ENCODE measurements at places on chromosomes 11 and 22.

DNA sequence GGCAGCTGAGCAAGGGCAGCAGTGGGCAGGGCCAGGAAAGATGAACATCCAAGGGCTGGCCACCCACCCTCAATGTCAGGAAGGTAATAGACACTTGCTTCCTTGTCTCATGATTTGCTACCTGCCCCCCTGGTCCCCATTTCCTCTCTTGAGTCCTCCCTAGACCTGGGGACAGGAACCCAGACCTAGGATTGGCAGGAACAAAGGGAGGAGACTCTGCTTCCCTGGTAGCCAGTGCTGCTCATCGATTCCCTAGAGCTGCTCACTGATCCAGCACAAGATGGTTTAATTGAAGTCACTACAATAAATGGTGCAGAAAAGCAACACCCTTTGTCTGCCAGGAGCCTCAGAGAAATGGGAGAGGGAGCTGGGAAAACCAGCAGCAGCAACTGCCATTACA, 67.8 kb upstream of the CHST1 start:
- DNase-seq: no peak

DNA sequence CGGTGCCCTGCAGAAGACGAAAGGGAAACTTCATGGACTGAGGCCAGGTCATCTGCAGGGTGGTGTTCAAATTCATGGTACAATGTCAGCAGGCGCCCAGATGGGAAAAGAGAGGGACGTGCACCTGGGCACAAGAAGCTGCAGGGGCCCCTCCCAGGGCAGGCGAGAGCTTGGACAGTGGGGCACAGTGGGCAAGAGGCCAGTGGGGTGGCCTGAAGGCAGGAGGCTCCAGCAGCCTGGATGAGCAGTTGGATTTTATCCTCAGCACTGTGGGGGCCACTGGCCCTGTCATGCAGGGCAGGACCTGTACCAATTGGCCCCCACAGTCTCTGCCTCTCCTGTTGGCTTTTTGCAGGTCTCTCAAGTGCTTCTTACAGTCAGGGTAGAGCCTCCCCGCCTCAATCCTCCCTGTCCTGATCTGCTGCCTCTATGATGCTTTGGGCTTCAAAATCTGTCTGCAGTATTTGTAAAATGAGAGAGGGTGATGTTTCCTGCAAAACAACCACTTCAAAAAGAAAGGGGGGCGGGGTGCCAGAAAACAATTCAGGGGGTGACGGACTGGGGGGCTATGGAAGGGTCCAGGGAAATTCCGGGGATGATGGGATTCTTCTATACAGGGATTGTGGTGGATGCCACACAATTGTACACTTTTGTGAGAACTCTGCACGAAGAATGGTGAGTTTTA, 1.7 kb upstream of the BID start:
- DNase-seq: no peak

GRCh38 chr11:93089474-93090102, 108.2 kb downstream of the SLC36A4 start:
- DNase-seq: peak; percentile 44

GRCh38 chr11:78451371-78452150, 33.9 kb upstream of the GAB2 start:
- DNase-seq: no peak

GRCh38 chr11:79042824-79043223, 398.0 kb downstream of the TENM4 start:
- no peak for DNase-seq

DNA sequence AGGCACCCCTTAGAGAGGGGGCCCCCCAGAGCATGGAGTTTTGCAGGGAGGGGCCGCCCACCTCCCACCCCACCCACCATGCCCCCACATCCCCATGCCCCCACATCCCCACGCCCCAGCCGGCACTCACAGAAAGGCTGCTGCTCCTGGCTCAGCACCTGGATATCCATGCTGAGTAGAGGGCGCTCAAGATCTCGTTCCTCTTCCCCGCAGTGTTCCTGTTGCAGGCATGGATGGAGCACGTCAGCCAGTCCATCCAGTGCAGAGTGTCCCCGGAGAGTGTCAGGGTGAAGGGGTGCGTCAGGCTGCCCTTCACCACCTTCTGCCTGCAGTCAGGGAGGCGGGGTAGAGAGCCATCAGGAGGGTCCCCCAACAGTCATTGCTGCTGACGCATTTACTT, 156.2 kb downstream of the CRYBB2 start:
- DNase-seq: no peak

- peak; percentile 68 for DNase-seq
Observed at GRCh38 chr11:135027461-135027860, 615.4 kb upstream of the B3GAT1 start.

DNA sequence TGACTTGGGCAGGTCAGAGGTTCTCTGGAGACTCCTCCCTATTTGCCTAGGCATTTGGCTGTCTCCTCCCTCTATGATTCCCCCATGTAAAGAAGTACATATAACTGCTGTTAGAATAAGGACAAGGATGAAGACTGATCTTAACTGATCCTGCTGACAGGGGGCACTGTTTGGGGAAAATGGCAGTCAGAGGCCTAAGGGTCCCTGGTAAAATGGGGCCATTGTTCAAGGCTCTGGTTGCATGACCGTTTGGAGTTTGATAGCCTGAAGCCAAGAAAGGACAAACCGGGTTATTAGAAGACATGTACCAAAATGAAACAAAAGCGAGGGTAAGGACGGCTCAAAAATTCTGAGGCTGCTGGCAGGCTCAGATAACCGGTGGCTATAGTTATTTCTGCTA, 712.2 kb downstream of the NTM start:
- no peak for DNase-seq

DNA sequence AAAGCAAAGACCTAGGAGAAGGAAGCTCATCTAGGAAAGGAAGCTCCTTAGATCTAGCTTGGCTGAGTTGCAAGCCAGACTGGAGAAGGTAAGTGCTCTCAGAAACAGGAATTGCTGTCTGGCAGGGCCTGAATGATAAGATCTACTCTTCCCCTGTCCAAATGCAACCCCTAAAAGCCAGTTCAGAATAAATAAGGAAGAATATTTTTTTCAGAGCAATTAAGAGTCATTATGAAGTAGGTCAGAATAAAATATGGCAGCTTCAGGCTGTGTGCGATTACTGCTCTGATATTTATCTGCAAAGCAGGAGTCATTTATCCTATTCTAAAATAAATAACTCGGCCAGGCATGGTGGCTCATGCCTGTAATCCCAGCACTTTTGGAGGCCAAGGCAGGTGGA, 82.1 kb downstream of the PIWIL4 start:
- no peak for DNase-seq

DNA sequence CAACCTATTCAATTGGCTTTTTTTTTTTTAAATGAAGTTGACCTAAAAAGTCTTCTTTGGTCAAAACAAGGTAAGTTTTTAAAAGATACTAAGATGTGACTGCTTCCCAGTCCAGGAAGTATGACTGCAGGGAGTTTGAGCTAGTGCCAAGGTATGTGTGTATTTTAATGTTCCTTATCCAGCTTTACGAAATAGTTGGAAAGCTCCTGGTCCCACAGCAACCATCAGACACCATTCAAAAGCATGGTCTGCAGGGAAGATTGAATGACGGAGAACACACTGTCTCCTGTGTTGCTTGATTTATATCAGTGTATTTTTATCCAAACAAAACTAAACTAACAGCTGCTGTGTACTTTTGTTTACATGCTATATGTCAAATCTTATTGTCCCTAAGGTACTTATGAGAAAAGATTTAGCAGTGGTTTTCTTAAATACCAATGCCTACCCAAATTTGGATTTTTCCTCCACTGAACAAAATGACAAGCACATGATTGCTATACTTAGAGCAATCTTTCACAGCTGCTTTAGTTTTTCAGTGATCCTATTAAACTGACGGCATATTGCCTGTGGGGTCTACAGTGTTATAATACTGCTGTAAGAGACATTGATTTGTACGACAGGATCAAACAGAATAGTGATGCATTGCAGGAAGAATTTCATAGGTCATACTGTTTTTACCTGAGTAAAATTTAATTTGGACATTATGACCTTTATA, 122.9 kb downstream of the DCDC1 start:
- peak; percentile 44 for DNase-seq

DNA sequence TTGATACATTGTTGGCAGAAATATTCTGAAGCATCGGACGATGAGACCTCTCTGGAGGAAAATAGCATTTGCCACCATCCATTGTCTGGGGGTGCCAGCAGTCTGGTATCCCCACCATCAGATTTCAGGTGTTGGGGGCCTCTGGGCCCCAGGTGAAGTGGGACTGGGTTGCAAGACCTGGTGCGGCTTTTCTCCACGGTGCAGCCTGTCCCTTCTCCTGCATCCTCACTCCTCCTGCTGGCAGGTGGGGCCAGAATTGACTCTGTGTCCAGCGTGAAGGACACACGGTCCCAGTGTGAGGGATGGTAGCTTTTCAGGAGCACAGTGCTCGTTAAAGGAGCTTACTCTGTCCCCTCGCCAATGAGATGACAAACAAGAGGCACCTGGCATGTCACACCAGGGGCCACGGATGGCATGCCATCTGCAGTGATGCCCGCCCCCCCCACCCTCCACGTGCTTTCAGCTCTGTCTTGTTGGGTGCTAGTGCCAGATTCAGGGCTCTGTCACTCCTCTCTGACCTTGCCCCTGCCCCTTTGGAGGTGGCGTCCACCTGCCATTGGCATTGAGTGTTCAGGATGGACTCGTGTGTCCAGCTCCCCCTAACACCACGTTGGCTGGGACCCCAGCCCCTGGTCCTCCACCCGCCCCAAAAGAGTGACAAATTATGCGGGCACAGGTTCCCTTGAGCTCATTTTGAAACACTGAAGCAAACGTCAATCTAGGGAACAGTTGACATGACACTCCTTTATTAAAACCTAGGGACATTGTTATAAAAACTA, 62.4 kb downstream of the PARVG start:
- no peak for DNase-seq

DNA sequence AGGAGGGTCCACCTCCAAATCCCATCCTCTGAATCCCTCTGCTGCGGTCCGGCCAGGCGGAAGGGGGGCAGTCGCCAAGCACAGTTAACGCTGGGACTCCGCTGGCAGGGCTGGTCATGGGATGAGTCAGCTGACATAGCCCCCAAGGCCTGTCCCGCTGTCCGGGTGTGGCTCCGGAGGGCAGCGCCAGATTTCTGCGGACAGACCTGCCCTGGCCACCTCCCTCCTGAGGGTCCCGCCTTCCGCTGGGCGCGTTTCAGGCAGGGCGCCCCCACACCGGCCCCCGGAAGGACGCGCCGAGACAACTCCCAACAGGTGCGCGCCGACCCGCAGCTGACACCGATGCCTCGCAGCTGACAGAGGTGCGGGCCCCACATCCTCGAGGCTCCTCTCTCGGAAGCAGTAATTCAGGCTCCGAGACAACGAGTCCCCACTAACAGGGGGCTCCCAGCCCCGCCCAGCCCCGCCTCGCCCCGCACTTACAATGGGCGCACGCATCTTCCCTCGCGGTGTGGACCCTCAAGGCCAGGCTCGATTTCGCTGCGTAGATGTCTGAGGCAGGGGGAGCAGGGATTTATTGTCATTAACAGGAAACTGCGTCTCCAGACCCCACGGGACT, 607 bp downstream of the PLAAT3 start:
- peak; percentile 20 for DNase-seq

GRCh38 chr11:61716478-61717285, 35.8 kb upstream of the MYRF start:
- DNase-seq: no peak

- no peak for DNase-seq
Observed at GRCh38 chr11:129248618-129249017, 56.5 kb upstream of the ARHGAP32 start.

DNA sequence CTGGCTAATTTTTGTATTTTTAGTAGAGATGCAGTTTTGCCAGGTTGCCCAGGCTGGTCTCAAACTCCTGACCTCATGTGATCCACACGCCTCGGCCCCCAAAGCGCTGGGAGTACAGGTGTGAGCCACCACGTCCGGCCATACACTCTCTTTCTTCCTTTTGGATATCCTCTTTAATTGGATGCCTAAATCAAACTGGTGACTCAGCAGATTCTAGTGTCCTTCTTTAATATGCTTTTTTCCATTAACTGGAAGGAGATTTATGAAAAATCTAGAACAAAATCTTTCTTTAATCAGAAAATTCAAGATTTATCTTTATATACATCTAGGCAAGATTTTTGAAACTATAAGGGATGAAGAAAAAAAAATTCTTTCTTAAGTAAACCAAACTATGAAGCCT, 969.3 kb upstream of the CCDC90B start:
- DNase-seq: no peak

DNA sequence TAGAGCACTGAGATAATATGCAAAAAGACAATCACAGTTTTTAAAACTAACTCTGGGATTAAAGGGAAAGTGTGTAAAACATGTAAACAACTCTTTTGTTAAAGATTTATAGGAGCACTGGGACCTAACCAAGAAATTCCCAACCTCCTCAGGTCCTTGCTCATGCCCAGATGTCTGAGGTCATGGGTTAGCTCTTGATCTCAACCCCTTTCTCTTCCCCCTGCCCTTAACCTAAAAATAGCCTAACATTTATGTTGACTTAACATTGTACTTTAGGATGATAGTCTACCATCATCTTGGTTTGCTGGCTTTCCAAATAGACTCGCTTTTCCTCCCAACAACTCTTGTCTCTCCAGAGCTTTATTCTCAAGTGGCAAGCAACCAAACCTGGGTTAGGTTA, 258.2 kb upstream of the FAT3 start:
- DNase-seq: no peak

DNA sequence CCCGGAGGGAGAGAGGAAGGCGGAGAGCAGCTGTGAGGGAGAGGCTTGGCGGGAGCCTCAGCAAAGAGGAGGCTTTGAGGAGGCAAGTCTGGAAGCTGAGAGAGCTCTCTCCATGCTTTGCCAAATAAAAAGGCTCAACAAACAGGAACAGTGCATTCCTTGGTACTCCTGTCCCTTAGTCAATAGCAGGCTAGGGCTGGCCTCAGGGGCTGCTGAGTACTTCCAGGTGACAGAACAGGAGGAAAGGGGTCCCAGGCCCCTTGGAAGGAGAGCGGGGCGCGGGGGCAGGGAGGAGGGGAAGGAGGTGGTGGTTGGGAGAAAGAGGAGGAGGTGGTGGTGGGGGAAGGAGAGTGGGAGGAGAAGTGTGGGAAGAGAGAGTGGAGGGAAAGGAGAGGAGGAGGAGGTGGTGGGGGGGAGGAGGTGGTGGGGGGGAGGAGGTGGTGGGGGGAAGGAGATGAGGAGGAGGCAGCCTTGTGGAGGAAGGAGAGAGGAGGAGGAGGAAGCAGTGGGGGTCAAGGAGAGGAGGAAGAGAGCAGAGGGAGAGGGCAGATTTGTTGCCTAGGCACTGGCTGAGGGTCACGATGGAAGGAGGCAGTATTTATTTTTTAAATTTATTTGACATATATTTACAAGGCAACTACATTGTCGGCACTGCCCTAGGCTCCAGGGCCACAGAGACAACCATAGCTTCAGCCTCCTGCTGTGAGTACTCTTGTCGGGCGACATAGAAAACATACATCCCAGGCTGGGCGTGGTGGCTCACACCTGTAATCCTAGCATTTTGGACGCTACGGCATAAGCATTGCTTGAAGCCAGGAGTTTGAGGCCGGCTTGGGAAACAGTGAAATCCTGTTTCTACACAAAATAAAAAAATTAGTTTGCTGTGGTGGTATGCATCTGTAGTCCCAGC, 74.2 kb upstream of the ZBED5 start:
- DNase-seq: no peak

All from umbilical cord (tissue), 2 donors.